ENCODE measurements at places on chromosomes 3 and 15. TPM values are rescaled to one million over a fixed set of nuclear protein-coding genes. Genes with fewer than 3 reads are reported as not detected.

Gene DNAH12
- total RNA-seq = 0.06 TPM

Gene CLDN18
- total RNA-seq = not detected

Gene ACKR2
- total RNA-seq = not detected

- DNase-seq = peak; percentile 65
Measured at GRCh38 chr3:108131475-108132134, 40.8 kb upstream of the CD47 start.

DNA sequence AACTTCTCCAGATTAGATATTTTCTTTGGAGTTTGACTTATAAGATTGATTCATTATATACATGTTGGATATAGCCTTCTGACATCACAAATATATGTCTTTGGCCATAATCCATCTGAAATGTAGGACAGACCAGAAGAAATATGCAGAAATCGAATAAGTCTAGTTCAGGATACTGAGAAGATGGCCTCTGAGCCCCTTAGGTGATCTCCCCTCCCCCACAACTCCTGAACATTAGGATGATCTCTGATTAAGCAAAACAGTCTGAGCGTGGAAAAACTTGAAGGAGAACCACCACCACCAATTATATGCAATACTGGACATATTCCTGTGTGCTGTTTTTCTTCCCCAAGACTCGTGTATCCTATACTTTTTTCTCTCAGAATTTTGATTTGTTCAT is 3.2 kb downstream of the SETD5 start:
- no peak for DNase-seq

DNA sequence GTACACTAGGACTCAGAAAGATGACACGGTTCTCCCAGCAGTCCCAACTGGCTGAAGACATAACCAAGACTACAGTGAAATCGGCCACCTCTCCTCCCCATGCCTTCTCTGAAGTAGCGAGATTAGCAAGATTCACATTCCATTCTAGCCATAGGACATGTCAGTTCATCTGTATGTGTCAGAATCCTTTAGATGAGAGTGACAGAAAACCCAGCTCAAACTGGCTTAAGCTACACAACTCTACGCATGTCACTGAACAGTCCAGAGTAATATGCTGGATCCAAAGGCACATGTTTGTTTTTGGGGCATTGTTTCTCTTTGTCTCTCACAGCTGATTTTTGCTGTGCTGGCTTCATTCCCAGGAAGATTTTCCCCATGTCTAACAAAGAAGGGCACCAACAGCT is 75.8 kb downstream of the RARB start:
- no peak for DNase-seq

DNA sequence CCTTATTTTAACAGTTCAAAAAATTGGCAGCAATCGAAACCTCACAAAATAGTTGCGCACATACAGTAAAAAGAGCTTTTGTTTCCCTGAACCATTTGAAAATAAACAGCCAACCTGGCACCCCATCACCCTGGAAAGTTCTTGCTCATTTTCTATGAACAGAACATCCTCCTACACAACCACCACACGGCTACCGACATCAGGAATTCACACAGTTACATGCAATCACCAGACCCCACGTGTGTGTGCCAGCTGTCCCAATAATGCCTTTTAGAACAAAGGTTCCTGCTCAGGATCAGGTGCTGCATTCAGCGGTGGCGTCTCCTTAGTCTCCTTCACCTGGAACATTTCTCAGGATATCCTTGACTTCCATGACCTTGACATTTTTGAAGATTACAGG is 186.5 kb downstream of the KLF13 start:
- DNase-seq = no peak
